ENCODE measurements at places on chromosomes 1 and 21.

DNA sequence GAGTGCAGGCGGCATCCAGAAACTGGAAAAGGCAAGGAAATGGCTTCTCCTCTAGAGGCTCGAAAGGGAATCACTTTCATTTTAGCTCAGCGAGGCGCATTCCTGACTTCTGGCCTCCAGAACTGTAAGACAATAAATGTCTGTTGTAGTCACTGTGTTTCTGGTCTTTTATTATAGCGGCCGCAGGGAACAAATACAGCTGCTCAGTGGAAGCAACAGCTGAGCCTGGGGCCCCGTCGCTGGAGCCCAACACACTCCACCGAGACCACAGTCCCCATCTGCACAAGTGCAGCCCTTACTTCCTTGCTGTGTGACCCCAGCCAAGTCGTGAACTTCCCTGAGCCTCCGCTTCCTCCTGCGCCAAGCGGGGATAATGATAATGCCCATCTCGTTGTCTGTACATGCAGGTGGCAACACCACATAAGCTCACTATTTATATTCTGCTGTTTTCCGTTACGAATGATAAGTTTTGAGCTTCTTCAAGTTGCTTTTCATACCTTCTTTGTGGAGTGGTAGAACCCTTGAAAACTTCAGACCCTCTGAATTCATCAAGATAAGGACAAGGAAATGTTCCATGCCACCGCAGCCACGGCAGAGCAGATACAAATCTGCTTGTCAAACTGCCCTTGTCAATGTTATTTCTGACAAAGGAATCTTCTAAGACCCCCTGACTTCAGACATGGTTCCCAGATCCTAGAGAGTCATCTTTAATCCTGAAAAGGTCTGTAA is 3.2 kb upstream of the LAPTM5 start:
- DNase-seq: peak; percentile 69

DNA sequence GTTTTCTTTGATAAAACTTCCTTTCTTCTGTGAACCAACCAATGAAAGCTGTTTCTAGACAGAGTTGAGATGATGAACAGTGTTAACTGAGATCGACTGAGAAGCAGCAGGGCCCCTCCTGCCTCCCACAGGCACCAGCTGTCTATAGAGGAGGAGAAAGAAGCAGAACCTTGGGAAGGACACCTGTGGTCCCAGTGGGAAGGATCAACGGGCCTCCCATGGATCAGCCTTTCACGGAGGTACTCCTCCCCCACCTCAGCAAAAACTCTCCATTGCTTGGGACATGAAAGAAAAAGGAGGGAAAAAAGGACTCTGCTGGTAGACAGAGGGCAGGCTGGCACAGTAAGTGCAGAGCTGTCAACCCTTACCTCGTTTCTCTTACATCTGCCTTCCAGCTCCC is 40.5 kb downstream of the PLPPR5 start:
- DNase-seq: no peak

GRCh38 chr1:186967656-186968394 is 139.1 kb downstream of the PLA2G4A start:
- no peak for DNase-seq

DNA sequence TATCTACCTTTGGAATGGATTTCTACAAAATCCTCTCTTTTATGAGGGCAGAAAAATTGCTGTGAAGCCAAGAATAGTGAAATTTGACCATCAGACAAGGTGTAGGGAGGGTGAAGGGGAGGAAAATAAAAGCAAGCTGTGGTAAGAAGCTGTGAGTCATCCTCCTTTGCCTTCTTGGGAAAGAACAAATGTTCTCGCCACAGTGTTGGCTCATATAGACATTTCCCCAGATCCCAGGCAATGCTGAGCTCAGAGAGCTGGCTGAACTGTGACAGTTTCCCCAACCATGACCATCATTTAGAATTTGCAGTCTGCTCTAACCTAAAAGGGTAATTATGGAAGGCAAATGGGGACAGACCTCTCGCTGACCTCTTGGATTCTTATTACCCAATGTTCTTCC is 235.4 kb downstream of the PBX1 start:
- DNase-seq: peak; percentile 75

DNA sequence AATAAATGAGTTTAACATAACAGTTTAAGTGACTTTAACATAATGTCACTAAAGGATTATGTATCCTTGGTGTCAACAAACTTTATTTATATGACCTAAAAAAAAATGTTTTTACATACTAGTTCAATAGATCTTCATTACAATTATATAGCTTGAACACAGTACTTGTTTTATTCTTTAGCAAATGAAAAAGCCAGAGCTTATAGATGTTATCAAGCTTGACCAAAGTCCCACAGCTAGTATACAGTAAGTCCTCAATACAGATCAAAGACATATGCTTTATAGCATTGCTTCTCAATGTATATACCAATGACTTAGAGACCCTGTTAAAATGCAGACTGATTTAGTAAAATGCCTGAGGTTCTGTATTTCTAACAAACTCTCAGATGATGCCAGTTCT is 42.4 kb downstream of the UCHL5 start:
- DNase-seq: no peak

DNA sequence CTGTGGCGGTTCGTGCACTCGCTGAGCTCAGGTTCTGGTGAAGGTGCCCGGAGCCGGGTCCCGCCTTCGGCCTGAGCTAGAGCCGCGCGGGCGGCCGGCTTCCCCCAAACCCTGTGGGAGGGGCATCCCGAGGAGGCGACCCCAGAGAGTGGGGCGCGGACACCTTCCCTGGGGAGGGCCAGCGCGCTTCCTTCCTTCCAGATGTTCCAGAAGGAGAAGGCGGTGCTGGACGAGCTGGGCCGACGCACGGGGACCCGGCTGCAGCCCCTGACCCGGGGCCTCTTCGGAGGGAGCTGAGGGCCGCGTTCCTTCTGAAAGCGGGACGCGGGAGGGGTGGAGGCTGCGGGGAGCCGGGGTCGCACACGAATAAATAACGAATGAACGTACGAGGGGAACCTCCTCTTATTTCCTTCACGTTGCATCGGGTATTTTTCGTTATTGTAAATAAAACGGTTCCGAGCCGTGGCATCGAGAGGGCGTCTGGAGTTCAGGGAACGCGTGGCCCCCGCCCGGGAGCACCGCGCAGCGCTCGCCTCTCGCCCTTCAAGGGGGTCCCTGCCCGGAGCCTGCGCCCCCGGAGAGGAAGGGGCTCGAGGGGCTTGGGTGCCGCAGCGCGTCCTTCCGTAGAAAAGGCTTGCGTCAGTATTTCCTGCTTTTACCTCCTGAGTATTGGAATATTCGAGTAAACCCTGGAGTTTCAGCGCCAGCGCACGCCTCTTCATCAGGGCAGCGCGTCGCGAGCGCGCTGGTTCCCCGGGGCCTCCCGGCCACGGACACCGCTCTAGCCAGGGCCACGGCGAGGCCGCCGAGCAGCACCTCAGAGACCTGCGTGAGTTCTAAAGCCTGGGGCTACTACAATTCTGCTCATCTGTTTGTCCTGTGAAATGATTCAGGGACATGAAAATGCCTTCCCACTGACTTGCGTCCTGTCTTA is 11.5 kb downstream of the YBEY start:
- no peak for DNase-seq

DNA sequence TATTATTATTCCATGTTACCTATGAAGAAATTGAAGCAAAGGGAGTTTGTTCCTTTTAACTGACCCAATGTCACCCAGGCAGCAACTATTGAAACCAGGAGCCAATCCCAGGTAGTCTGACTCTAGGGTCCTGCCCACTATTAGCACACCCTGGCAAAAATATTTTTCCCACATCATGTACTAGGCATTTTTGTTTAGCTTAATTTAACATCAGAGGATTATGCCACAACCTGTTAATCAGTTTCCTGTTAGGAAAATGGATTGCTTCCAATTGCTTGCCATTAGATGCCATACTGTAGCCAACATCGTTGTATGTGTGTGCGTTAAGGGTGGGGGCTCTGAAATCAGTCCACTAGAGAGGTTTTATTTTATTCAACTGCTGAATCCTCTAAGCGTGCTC is 281.1 kb downstream of the DNM3 start:
- no peak for DNase-seq

GRCh38 chr1:76496871-76497270 is 370.4 kb upstream of the ST6GALNAC5 start:
- no peak for DNase-seq

DNA sequence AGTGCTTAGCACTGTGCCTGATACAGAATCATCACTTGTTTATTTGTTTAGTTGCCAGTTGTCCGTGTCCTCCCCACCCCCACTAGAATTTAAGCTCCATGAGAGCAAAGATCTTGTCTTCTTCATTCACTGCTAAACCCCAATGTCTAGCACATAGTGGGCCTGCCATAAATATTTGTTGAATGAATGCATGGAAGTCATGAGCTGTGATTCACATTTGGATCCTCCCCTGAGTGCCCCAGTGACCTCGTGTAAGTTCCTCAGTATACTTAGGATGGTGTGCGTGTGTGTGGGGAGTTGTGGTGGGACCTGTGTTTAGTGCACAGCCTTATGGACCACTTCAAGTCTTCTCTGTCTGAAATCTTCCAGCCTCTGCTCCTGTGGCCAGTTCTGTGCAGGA is 23.1 kb downstream of the IER5 start:
- no peak for DNase-seq

GRCh38 chr1:203281033-203281432 is 24.3 kb upstream of the BTG2 start:
- DNase-seq: no peak

GRCh38 chr1:21899987-21900386 is 37.1 kb downstream of the HSPG2 start:
- DNase-seq: no peak

- peak; percentile 74 for DNase-seq
Observed at GRCh38 chr1:167447521-167448136, 70.7 kb downstream of the CD247 start.

- DNase-seq: peak; percentile 5
Observed at GRCh38 chr1:182761396-182762395, 27.9 kb upstream of the NPL start.

DNA sequence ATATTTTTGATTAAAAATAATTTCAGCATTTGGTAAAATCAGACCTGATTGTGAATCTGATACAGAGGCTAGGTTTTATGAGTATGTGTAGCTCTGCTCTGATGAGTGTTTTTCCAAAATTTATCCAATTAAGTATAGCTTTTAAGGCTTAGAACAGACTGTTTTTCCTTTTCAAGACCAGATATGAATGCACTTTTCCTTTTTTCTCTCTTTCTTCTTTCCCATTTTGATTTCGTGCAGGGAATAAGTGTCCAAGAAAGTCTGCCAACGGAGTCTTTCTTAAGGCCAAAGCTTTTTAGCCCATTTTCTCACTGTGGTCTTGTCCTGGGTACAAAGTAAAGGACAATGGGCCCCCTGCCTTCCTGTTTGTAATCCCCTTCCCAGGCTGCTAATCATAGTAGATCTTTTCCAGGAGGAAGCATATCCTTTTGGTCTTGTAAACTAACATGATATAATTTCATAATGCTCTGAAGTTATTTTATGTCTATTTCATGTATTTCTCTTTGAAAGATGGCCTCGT is 2.9 kb downstream of the KIF1B start:
- DNase-seq: no peak

DNA sequence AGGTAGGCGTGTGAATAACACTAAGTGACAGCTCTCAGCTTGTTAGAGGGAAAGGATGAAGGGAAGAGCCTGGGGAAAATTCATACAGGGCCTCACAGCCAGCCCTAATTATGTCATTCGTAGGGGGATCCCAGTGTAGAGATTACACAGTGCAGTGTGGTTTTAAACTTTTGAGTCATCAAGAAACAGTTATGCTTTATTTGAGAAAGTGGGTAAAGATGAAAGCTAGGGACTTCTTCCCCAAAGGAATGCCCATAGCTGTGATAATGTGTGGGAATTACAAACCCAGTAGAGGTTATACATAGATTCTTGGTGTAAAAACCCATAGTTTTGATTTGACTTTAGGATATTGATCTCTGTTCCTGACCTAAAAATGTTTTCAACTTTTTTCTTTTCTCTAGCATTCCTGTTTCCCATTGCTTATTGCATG is 1.9 kb downstream of the TTF2 start:
- peak; percentile 60 for DNase-seq

- no peak for DNase-seq
Observed at GRCh38 chr1:36530791-36531190, 48.1 kb upstream of the CSF3R start.

DNA sequence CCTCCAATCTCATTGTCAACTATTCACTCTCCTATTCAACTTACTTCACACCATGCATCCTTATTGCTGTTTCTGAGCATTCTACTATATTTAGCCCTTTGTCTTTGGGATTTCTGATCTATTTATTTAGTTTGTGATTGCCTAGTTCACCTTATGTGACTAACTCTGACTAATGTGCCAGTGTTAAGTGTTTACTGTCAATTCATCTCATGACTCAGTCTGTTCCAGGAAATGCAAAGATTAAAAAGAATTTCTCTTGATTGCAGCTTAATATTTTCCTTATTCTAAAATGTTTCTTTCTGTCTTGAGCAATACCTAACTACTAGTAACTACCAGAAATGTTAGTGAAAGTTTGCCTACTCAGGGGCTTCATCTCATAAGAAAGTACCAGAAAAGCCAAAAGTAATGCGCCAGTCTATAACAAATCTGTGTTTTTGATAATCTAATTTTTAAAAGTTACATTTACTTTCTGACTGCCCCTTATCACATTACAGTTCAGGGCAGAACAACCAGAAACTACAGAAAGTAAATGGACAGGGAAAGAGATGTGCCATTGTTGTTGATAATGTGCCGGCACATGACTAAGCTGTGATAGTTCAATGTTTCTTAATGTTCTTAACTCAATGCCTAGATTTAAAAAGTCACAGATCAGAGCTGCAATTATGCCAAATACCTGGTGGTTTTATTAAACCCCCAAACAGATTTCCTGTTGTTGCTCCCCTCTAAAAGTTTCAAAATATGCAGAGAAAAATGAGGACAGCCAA is 556.5 kb downstream of the PTBP2 start:
- no peak for DNase-seq

DNA sequence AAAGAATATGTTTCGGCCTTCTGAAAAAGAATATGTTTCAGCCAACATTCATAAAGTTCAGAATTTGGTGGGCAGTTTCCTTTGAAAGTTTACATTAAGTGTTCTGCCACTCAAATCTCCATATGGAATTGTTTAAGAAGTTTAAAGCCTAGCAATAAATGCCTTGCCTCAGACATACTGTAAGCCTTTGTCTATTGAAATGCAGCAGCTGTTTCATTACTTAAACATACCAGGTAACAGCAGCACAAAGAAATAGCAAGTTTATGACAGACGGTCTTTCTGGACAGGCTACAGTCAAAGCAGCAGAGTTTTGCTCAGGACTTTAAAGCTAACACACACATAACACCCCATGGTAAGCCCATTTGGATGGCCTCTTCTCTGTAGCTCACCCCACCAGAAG is 38.5 kb upstream of the C1orf105 start:
- DNase-seq: no peak
